Hematopoietic multipotent progenitor cell (in vitro differentiated cells): ENCODE measurements at places on chromosomes 4 and X. TPM values are rescaled to one million over a fixed set of nuclear protein-coding genes. Genes with fewer than 3 reads are reported as not detected.

- no peak for DNase-seq
Observed at GRCh38 chr4:165563851-165564250, 185.0 kb downstream of the CPE start.

DNA sequence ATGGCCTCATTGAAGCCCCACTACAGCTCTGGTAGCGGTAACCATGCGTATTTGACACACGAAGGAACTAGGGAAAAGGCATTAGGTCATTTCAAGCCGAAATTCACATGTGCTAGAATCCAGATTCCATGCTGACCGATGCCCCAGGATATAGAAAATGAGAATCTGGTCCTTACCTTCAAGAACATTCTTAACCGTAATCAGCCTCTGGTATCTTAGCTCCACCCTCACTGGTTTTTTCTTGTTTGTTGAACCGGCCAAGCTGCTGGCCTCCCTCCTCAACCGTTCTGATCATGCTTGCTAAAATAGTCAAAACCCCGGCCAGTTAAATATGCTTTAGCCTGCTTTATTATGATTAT is 876 bp downstream of the HPRT1 start:
- no peak for DNase-seq

DNA sequence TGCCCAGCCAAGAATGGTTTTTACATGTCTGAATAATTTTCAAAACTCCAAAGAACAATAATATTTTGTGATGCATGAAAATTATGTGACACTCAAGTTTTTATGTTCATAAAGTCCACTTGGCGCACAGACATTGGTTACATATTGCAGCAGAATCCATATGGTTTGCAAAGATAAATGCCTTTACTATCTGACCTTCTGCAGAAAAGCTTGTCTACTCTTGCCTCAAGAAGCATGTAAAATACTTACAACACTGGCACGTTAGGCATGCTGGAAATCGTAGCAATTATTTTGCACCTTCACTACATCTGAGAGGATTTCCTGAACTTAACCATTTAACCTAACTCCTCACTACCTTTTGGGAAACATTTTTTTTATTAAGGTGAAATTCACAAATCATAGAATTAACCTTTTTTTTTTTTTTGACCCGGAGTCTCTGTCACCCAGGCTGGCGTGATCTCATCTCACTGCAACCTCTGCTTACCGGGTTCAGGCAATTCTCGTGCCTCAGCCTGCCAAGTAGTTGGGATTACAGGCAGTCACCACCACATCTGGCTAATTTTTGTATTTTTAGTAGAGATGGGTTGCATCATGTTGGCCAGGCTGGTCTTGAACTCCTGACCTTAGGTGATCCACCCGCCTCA is 3.5 kb upstream of the XG start:
- no peak for DNase-seq

- no peak for DNase-seq
Observed at GRCh38 chrX:36908801-36909675, 99.1 kb upstream of the FAM47C start.

- no peak for DNase-seq
Observed at GRCh38 chrX:110175146-110175545, 142.7 kb downstream of the AMMECR1 start.

DNA sequence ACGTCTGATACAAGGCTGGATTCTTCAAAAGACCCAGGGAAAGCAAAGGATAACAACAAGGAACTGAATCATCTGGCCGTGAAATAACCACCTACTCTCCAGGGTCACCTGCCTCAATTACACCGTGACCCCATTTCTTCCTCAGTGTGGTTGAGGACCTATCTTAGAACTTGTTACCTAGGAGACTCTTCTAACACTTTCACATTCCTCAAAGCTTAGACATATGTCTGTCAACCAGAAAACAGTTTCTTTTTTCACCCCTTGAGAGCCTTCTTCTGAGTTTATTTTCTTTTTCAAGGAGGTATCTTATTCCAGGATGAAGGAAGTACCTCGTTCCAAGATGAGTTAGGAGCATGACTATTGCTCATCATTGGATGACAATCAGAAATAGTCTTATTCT is 337.8 kb downstream of the ARHGAP24 start:
- no peak for DNase-seq

The DNASE1L1 gene
- total RNA-seq = 89.7 TPM

The GASK1B gene
- total RNA-seq = 3.5 TPM
